ENCODE measurements at places on chromosomes 4 and X.

GRCh38 chr4:8727546-8728510, 135.3 kb downstream of the CPZ start:
- DNase-seq = no peak

- DNase-seq = no peak
Observed at GRCh38 chrX:71974916-71975315, 64.3 kb downstream of the NHSL2 start.

DNA sequence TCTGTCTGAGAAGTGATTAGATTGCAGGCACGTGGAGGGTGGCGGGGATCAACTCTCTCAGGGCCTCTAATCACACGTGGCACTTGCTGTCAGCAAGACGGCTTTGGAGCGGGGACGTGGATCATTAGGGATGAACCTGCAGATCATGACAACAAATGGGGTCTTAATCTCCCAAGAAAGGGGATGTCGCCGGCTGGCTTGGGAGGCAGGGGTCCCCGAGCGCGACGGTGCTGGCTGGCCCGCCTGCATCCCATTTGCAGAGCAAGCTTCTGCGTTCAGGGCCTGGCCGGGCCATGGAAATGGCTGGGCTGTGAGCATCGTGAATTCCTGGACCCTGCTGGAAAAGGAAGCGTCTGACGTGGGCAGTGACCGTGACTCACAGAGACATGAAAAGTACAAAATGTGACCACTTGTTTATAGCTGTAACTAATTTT, 85.1 kb upstream of the SHOX start:
- DNase-seq = no peak

DNA sequence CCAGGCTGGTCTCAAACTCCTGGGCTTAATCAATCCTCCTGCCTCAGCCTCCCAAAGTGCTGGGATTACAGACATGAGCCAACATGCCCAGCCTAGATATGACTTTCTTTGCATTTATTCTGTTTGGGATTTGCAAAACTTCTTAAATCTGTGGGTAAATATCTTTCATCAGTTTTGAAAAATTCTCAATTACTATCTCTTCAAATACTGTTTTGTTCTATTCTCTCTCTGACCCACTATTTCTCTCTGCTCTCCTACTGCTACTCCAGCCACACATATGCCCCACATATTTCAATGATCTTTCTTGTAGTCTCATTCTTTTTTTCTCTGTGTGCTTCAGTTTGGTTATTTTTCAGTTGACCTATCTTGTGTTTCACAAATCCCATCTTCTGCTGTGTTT, 205.1 kb downstream of the CHIC2 start:
- no peak for DNase-seq

- DNase-seq = no peak
Observed at GRCh38 chr4:156779042-156779441, 192.6 kb downstream of the PDGFC start.

DNA sequence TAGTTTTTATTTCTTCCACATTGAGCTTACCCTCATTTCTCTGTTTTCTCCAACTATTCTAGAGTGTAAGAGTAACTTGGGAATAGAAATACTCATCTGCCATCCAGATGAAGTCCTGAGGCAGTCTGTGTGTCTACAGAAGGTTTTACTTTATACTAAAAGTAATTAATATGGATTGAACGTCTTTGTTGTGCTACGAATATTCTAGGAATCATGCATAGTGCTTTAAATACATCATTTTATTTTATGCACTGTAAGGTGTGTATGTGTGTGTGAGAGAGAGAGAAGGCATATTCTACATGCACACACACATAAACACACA, 305.7 kb downstream of the INPP4B start:
- DNase-seq = no peak

DNA sequence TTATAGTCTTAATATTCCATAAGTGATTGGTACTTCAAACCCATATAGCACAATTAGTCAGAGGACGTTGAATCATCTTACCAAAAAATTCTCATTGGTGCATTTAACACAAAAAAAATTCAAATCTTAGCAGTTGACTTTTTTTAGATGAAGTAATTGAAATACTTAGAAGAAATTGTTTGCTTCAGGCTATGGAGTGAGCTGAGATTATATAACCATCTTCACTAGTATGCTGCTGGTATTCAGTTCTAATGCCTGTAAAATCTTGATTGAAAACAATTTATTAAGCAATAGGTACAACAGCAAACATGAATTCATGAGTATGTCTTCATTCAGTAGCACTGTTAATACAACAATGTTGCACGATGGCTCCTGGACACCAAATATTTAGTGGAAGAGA, 250.0 kb downstream of the GPM6A start:
- no peak for DNase-seq

DNA sequence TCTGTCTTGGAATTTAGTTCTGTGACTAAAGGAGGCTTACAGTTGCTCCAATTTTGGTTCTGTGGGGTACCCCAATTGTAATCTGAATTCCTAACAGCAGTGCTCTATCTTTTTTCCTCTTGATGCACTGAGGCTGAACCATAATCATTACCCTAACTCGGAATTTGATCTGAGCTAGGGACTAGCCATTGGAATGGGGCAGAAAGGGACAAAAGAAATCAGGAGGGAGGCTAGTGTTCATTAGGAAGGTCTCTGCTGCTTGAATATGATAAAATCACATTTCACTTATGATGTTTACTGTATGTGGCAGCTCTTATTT, 2.7 kb downstream of the KLF3 start:
- DNase-seq = no peak

DNA sequence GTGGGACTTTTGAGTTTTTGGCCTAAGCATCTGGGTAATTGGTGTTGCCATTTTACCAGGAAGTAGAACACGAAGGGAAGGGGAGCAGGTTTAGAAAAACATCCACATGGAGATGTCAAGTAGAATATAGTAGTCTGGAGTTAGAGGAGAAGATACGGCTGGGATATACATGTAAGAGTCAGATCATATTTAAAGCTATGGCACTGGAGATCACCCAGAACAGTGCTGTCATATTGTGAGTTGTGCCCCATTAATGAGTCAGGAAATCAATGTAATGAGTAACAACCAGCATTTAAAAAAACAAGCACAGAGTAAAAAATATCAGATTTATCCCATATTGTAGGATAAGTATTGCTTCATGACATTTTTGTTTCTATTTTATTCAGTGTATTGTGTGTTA, 4.2 kb downstream of the GSTCD start:
- DNase-seq = no peak

- no peak for DNase-seq
Observed at GRCh38 chr4:42642845-42643615, 13.9 kb downstream of the ATP8A1 start.

- no peak for DNase-seq
Observed at GRCh38 chrX:13084611-13085010, 40.2 kb upstream of the FAM9C start.

DNA sequence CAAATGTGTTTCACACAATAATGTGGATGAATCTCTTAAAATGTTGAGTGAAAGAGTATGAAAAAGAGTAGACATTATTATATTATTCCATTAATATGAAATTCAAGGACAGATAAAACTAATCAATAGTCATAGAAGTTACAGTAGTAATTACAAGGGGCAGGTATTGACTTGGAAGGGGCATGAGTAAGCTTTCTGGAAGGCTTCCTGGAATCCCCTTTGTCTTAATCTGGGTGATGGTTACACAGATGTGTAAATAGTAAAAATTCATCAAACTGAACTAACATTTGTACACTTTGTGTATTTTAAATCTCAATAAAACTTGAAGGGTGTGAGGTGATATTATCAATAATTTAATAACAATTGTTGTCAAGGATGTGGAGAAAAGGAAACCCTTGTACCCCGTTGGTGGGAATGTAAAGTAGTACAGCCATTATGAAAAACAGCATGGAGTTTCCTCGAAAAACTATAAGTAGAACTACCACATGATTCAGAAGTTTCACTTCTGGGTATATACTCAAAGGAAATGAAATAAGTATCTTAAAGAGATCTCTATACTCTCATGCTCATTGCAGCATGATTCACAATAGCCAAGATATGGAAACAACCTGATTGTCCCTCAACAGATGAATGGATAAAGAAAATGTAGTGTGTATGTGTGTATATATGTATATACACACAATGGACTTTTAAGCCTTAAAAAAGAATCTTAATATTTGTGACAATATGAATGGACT, 96.9 kb upstream of the MID1IP1 start:
- DNase-seq = no peak

- no peak for DNase-seq
Observed at GRCh38 chrX:48700951-48701653, 4.6 kb downstream of the SUV39H1 start.

DNA sequence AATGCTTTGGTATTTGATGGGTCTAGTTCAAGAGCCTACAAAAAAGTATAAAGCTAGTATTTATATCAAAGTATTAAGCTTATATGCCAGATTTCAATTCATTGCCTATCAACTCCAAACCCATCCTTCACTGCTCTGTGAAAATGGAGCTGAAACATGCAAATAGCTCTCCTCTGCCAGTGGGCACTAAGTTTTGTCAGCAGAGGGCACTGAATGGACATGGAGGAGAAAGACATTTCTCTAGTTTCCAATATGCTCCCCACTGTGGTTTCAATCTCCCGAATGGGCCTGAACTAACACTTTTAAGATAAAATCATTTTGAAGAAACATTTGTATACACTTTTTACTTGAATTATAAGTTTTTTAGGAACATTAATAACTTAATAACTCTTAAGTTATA, 12.4 kb downstream of the PPID start:
- DNase-seq = no peak

DNA sequence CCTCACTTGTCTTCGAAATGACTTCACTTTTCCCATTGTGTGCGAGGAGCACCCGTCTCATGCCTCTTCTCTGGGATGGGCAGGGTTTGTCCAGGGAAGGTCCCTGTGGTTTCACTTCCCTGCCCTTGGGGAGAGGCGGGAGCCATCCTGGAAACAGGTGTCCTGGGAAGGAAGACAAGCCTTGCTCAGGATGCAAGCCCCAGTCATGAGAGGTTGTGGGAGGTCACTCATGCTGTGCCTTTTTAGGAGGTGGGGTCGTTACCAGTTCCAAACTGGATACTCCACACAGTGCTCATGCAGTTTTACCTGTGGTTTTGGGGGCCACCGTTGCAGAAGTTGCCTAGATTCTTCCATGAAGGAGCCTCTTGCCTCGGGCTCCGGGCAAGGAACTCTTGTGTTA, 3.8 kb downstream of the RGS12 start:
- no peak for DNase-seq

DNA sequence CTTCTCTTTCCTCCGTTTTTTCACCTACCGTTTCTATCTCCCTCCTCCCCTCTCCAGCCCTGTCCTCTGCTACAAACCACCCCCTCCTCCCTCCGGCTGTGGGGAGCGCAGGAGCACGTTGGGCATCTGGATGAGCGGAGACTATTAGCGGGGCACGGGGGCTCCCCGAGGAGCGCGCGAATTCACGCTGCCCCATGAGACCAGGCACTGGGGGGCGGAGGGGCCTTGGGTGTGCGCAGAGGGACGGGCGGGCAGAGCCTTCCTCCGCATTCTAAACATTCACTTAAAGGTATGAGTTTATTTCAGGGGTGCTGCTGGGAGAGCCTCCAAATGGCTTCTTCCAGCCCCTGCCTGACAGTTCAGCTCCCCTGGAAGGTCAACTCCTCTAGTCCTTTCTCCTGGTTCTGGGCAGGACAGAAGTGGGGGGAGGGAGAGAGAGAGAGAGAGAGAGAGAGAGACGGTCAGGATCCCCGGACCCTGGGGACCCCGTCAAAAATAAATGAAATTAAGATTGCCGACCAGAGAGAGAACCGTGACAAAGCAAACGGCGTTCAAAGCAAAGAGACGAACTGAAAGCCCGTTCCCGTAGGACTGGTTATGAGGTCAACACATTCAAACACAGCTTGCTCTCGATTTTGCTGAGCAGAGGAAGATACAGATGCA, 5.0 kb downstream of the SHOX start:
- no peak for DNase-seq

GRCh38 chrX:68498508-68499379, at the start of gene YIPF6:
Gene YIPF6 (plus strand): TSS chrX:68499051. CDS start chrX:68499067, 16 bp downstream.
- DNase-seq = no peak

GRCh38 chrX:118261151-118261550, 84.8 kb upstream of the WDR44 start:
- no peak for DNase-seq

DNA sequence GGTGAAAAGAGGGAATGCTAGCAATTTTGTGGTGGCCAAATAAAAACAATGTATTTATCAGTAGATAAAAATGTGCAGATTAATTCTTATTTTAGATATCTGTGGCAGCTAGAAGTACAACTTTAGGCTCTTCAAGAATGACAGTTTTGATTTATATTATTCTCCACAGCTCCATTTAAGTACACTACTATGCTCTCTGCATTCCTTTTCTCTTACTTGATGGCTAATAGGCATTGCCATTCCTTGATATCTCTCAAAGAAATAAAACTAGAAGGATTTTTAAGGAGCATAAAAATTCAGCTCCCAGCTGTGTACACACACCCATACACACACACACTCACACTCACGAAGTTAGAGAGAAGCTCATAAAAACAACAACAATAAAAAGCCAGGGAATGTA, 59.4 kb upstream of the H2AZ1 start:
- DNase-seq = no peak

- peak; percentile 67 for DNase-seq
Observed at GRCh38 chr4:2286904-2287593, 25.1 kb upstream of the MXD4 start.

- DNase-seq = no peak
Observed at GRCh38 chr4:80008351-80008750, 64.7 kb downstream of the ANTXR2 start.

DNA sequence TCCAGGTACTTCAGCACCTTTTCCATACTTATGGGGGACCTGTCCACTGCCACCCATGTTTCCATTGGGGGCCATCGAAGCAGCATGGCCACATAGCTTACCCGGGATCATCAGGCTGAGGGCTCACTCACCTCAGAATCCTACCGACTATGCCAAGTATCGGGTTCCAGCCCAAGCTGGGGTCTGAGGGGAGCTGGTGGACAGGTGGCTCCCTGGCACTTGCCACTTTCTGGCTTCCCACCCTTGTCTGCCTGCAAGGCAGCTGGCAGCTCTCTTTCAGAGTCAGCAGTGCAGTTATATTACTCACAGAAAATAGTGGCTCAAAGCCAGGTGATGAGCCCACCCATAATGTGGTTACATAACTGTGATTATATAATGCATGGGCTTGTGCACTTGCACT, 1153.8 kb downstream of the STIM2 start:
- no peak for DNase-seq

DNA sequence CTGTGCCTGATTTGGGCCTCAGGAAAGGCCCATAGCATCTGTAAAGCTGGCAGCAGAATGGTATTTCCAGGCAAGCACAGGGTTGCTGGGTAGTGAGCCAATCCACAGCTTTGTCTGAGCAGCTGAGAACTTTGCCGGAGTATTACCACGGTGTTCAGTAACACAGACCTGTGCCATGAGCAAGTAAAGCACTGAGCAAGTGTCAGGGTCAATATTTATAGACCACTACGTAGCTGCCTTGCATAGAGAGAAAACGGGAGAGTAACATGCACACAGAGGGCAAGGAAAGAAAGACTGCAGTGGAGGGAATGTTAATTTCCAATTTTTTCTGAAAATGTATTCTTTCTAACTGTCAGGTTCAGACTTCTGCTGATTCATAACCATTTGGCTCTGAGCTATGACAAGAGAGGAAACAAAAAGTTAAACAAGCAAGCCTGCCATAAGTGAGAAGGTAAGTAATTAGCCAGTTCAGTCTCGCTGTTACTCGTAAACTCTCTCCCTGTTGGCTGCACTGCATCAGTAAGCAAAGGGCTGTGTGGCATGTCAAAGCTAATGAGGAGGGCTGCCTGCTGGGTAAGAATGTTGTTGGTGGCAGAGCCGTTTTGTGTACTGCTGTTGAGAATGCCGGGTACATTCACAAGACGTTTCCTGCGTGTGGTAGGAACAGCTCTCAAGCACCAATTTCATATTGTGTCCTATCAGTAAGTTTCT, 238.1 kb downstream of the BMPR1B start:
- DNase-seq = no peak

All from LNCaP clone FGC (cell line).